ENCODE measurements at places on chromosomes 12 and 14.

GRCh38 chr14:28754209-28754985, 12.2 kb upstream of the FOXG1 start:
- DNase-seq, result peak; percentile 60

GRCh38 chr12:113898466-113898865, 67.7 kb downstream of the RBM19 start:
- DNase-seq, result no peak

GRCh38 chr14:104438166-104438887, 141.2 kb upstream of the C14orf180 start:
- no peak for DNase-seq

GRCh38 chr12:94336211-94336925, 123.3 kb downstream of the CEP83 start:
- no peak for DNase-seq

DNA sequence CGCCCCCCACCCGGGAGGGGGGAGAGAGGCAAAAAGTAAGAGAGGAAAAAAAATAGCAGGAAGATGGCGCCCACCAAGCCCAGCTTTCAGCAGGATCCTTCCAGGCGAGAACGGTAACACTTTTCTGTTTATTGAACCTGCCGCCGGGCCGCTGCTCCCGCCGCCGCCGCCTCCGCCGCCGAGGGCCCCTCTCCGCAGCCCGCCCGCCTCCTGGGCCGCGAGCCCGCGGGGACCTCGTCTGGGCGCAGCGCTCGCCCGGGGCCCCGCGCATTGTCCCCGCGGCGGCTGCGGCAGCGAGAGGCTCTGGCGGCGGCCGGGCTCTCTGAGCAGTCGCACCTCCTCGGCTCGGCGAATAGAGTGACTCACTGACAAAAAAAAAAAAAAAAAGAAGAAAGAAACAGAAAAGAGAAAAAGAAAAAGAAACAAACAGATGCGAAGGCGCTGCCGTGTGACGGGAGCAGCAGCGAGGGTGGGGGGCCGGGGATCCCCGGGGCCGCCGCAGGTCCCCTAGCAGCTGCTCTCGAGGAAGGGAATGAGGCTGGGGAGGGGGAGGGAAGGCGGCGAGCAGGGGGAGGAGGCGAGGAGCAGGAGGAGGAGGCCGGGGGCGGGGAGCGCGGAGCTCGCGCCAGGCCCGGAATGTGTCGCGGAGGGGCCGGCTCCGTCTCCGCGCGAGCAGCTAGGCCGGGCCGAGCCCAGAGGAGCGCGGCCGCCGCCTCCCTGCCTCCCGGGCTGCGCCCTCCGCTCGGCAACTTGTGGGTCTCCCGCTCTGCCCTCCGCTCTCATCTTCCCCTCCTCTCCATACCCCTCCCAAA, 781 bp downstream of the NPAS3 start:
- DNase-seq, result peak; percentile 81

- DNase-seq, result no peak
These were observed 174.6 kb downstream of the CACNA1C start for GRCh38 chr12:2227360-2227759.

GRCh38 chr14:91145391-91146160, 31.7 kb downstream of the DGLUCY start:
- no peak for DNase-seq

GRCh38 chr12:789852-790563, 37.6 kb downstream of the WNK1 start:
- no peak for DNase-seq
